Mesenchymal stem cell (in vitro differentiated cells and primary cell): ENCODE measurements at places on chromosomes 12 and 14.

DNA sequence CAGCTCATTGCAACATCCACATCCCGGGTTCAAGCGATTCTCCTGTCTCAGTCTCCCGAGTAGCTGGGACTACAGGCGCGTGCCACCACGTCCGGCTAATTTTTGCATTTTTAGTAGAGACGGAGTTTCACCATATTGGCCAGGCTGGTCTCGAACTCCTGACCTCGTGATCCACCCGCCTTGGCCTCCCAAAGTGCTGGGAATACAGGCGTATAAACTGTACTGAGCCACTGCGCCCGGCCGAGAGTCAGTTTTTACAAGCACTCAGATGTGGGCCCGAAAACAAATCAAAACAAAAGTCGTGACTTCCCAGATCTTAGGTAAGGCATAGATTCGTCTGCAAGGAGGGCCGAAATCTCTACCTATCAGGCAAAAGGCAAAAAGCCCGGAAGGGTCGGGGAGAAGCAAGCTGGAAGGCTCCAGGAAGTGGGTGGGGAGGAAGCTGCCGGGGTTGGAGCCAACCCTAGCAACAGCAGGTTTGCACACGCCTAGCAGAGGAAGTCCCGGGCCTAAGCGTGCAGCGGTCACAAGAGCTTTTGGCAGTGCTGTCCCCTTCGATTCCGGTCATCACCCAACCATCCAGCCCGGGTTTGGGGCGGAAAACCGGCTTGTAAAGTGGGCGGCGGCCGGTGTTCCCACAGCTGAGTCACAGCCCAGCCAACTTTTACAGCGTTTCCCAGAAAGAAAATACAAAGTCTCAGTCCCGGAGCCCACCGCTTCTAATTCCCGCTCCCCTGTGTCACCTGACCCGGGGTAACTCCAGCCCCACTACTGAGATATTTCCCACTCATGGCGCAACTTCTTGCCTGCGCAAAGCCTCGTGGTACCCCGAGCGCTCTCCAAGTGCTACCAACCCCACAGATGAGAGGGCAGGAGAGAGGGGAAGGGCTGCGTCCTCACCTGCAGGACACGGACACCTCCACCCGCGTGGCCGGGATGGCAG lies 583 bp downstream of the CPNE8 start:
- peak overlapping the region; percentile 39 for H3K27ac ChIP-seq
- H3K27me3 ChIP-seq, result no peaks in the 10 kb centered on the region
- peak overlapping the region; percentile 65 for H3K4me3 ChIP-seq
- DNase-seq, result peak; percentile 87
- no peaks in the 10 kb centered on the region for H3K36me3 ChIP-seq

DNA sequence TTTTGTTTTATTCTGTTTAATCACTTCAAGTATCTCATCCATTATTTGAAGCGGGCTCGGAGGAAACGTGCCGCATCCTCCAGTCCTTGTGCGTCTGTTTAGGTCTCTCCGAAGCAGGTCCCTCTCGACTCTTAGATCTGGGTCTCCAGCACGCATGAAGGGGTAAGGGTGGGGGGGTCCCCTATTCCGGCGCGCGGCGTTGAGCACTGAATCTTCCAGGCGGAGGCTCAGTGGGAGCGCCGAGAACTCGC lies 311 bp upstream of the LGR5 start:
- H3K27me3 ChIP-seq, result peaks cover 65% of the 10 kb centered on the region
- no peak for DNase-seq
- H3K36me3 ChIP-seq, result no peaks in the 10 kb centered on the region
- no peak overlapping the region for H3K27ac ChIP-seq
- H3K4me3 ChIP-seq, result peak overlapping the region; percentile 70

- no peak overlapping the region for H3K4me3 ChIP-seq
- peaks cover 26% of the 10 kb centered on the region for H3K27me3 ChIP-seq
- no peak overlapping the region for H3K27ac ChIP-seq
- no peak for DNase-seq
- H3K36me3 ChIP-seq, result no peaks in the 10 kb centered on the region
- peaks cover 9% of the 10 kb centered on the region for H3K4me1 ChIP-seq
These were observed 322.7 kb upstream of the RTL1 start for GRCh38 chr14:101226265-101226602.

GRCh38 chr12:117968151-117968789 lies 520 bp downstream of the KSR2 start:
- DNase-seq, result no peak
- peak overlapping the region; percentile 62 for H3K4me3 ChIP-seq
- H3K36me3 ChIP-seq, result no peaks in the 10 kb centered on the region

DNA sequence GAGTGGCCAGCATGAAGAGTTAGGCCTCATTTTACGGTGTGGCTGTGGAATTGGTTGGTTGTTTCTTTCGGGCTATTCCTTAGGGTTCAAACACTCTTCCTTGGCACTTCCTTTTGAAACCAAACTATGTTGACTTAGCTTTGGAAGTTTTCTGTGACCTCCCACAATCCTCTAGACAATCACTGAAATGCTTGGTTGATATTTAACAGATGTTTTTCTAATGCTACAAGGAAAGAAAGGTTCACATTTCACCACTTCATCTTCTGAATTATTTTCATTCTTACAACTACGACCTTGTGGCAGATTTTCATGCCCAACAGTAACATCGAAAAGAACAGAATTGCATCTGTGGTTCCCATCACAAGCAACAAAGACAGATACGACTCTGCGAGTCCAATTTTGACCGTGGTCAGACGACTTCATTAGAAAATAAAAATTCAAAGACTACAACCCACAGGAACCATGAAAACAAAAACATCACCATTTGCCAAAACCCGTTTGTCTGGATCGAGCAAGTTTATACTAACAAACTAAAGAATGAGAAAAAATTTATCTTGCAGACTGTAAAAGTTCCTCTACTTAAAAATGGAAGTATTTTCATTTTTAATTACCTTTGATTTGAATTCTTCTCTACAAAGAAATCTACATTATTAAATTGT lies 16.9 kb downstream of the PRKAB1 start:
- H3K27ac ChIP-seq, result peak overlapping the region; percentile 82
- H3K36me3 ChIP-seq, result peaks cover 33% of the 10 kb centered on the region
- DNase-seq, result no peak
- H3K4me3 ChIP-seq, result no peak overlapping the region
- H3K4me1 ChIP-seq, result peaks cover 14% of the 10 kb centered on the region
- no peaks in the 10 kb centered on the region for H3K27me3 ChIP-seq

DNA sequence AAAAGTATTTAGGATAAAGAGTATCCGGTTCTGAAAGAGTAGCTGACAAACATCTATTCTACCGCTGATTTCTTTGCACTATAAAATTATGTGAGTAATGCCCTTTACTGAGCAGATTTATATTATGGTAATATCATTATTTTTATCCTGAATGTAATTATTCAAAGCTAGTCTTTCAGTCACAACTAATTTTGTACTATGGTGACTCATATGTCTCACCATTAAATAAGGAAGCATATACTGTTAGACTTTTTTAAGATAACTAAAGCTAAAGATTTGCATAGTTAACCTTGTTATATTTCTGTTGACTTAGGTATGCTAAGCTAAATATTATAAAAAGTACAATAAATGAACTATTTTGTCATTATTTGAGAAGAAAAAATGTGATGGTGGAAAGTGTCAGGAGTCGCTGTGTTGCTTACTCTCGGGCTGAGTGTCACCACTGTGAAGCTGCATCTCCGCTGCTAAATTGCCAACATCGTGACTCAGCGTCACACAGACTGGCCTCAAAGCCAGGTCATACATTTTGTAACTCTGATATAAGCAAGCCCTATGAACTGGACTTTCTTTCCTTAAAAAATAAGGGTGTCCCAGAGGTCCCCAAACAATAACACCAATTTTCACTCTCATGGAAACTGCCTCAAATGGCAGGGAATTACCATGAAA lies 69.1 kb upstream of the SSTR1 start:
- no peaks in the 10 kb centered on the region for H3K36me3 ChIP-seq
- no peak overlapping the region for H3K4me3 ChIP-seq
- peaks cover 1% of the 10 kb centered on the region for H3K4me1 ChIP-seq
- H3K27me3 ChIP-seq, result no peaks in the 10 kb centered on the region
- no peak overlapping the region for H3K27ac ChIP-seq

GRCh38 chr14:23887536-23887935 lies 66.0 kb upstream of the DHRS4 start:
- H3K4me3 ChIP-seq, result no peak overlapping the region
- no peak overlapping the region for H3K27ac ChIP-seq
- no peak for DNase-seq
- no peaks in the 10 kb centered on the region for H3K4me1 ChIP-seq
- peaks cover 4% of the 10 kb centered on the region for H3K27me3 ChIP-seq

GRCh38 chr12:130966443-130967030 lies 12.8 kb downstream of the ADGRD1 start:
- no peaks in the 10 kb centered on the region for H3K4me1 ChIP-seq
- no peaks in the 10 kb centered on the region for H3K36me3 ChIP-seq
- H3K27ac ChIP-seq, result no peak overlapping the region
- no peak overlapping the region for H3K4me3 ChIP-seq
- no peaks in the 10 kb centered on the region for H3K27me3 ChIP-seq
- DNase-seq, result no peak

DNA sequence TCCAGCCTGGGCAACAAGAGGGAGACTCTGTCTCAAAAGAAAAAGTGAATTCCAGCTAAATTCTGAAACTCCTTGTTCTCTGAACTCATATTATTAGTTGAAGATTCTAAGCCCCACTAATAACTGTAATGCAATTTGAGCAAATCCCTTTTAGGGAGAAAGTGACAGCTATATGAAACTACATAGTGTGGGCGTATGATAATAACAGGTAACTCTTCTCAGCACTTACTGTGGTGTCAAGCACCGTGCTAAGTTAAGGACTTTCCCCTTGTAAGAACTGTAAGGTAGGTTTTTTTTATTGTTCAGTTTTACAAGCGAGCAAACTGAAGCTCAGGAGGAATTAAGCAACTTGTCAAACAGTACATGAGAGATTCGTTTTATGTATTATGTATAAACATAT lies 5.4 kb downstream of the ANKRD13A start:
- peaks cover 6% of the 10 kb centered on the region for H3K4me1 ChIP-seq
- DNase-seq, result no peak
- no peak overlapping the region for H3K4me3 ChIP-seq

DNA sequence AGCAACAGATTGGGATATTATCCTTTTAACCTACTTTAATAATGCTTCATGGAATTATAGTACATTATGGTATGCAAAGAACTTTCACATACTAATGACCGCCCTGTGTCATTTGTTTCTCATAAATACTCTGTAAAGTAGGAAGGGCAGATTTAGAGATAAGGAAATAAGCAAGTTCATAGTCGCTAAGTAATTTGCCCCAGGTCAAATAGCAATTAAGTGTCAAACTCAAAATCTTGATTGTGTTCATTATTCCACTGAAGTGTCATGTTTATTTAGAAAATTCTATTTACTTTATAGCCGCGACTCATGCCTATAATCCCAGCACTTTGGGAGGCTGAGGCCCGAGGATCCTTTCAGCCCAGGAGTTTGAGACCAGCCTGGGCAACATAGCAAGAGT lies 98.7 kb upstream of the ATF1 start:
- DNase-seq, result no peak
- H3K36me3 ChIP-seq, result no peaks in the 10 kb centered on the region
- H3K4me1 ChIP-seq, result peaks cover 5% of the 10 kb centered on the region
- peak overlapping the region; percentile 87 for H3K27ac ChIP-seq
